Mesenteric fat pad (tissue), 1 donor: ENCODE measurements at places on chromosomes 11 and 22. TPM values are rescaled to one million over a fixed set of nuclear protein-coding genes. Genes with fewer than 3 reads are reported as not detected.

The BRD1 gene
- 25.0 TPM for total RNA-seq

GRCh38 chr11:3638513-3638912, 3.3 kb downstream of the ART5 start:
- DNase-seq, result no peak

DNA sequence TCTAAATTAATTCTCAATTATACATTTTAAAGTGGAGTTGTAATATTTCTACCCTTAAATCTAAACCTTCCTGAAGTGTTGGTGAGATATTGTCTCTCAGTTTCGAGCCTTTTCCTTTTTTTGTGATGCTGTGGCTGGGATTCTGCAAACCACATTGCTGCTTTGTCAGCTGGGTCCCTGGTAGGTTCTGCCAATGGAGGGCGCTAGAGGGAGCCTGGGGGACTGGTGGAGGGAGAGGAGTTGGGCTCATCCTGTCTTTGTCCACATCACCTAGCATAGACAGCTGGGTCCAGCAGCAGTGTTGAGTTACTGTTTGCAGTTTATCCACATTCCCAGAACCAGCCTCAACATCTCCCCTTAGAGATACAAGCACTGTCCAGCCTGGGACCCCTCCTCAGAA, 41.0 kb downstream of the TRAF6 start:
- DNase-seq, result peak; percentile 39

DNA sequence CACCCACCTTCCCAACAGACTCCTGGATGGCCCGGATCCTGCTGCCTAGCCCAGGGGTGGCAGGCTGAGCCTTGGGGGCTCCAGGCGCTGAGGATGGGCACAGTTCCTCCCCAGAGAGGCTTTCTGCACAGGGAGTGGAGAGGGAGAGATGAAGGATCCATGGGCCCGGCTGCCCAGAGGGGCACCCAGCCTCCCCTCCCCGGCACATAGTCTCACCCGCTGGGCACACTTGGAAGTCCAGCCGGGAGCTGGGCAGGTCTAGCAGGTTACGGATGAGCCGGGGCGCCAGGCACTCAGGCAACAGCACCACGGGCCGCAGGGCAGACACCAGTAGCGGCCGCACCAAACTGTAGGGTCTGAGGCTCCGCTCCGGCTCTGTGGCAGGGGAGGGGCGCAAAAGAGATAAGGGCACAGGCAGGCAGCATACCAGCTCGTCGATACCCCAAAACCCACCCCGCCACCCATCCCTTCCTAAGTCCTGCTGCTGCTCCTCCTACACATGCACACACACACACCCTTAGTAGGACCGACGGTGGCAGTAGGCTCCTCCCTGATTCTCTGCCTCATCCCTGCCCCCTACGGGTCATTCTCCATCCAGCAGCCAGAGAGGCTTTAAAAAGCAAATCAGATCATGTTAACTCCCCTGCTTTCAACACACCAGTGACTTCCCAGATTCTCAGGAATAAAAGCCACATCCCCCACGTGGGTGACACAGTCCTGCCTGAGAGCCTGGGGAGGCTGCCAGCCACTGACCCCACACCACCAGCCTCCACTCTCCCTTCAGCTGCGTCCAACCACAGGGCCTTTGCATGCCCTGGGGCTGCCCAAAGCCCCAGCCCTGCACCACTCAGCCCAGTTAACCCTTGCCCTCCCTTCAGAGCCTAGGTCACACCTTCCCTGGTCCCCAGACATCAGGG, 6.5 kb upstream of the MFNG start:
- no peak for DNase-seq

DNA sequence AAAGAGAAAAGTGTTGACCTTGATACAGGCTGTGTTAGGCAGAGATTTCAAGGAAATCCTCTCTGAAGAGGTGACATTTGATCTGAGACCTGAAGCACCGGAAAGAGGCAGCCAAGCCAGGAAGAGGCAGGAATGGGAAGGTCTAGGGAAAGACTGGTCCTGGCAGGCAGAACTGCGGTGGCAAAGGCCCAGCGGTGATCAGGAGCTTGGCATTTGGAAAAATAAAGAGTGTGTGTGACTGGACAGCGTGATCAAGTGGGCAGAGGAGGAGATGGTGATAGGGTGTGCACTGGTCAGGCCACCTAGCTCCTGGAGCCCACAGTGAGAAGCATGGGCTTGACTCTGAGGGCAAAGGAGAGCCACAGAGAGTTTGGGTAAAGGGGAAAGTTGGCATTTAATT, 27.2 kb upstream of the GAB4 start:
- DNase-seq, result no peak

- DNase-seq, result no peak
Measured at GRCh38 chr22:17167486-17167885, 8.4 kb upstream of the HDHD5 start.

GRCh38 chr11:41612415-41612814, 153.0 kb upstream of the LRRC4C start:
- DNase-seq, result no peak

The CARD18 gene
- not detected for total RNA-seq

The CRYBB2 gene
- not detected for total RNA-seq
